ENCODE measurements at places on chromosomes 5 and 9.

DNA sequence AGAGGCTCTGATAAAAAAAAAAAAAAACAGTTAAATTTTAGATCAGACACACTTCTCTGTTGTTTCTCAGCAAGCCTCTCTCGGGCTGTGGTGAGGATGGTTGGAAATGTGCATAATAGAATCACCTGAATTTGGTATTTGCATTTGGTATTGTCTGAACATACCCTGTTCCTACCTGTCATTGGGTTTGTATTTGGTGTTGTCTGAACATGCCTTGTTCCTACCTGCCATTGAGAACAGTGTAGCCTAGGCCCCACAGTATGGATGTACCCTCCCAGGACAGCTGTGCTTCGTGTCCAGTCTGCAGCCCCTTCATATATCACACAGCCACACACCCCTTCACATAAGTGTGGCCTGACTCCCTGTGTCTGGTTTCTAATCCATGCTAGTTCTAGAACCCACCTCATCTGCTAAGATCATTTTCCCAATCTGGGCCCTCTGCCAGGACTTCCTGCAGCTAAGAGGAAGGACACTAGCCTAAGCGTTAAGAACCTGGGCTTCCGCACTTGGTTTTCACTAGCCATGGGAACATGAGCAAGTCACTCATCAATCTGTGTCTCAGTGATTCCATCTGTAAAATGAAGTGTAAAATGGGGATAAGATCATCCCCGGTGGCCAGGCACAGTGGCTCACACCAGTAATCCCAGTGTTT lies 49.2 kb downstream of the ITGA2 start:
- DNase-seq: no peak

DNA sequence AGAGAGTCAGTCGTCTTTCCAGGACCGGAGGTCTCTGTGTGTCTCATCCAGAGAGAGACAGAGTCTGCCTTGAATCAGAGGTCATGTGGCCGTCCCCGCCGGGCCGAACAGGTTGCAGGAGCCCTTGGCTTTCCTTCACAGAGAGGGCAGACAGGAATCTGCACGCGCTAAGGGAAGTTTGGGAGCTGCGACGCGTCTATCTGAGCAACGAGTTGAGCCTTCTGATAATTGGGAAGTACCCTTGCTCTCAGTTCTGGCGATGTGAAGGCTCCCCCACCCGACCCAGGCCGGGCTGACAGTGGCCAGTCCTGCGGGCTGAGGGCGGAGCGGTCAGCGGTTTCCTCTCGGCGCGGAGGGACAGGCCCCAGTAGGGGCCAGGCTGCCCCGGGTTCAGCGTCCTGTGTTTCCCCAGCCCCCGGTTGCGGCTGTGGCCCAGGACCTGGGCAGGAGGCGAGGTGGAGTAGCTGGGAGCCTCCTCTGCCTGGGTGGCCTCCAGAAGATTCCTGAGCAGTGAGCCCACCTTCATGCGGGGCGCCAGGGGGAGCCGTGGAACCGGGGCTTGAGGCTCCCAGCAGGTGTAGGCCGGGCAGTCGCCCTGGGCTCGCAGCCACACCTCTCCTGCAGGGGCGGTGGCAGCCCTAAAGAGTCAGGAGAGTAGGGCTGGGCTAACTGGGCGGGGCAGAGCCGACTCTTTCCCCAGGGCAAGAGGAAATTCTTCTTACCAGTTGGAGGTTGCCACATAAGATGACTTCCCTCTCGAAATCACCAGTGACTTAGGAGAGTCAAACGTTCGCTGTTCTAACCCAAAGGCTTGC lies 13.9 kb downstream of the NR2F1 start:
- no peak for DNase-seq

GRCh38 chr9:83656952-83657351 lies 34.0 kb downstream of the IDNK start:
- DNase-seq: no peak

DNA sequence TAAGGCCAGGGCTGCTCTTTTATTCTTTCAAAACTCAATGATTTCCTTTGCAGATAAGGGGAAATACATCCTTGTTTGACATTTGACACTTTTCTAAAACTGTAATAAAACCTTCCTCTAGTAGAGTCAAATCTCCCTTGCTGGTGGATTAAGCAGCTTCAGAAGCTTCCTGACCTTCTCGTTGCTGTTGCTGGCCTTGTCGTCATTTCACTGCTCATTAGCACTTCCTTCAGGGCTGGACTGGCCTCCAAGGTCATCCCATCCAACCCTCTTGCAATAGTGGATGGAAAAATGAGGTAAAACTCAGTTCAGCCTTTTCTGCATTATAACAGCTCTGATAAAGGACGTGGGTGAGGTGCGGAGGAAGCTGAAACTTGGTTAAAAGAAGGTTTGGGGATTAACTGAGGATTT lies 1.1 kb upstream of the ADAMTSL1 start:
- peak; percentile 77 for DNase-seq

GRCh38 chr5:53972314-53972713 lies 338.1 kb downstream of the ARL15 start:
- no peak for DNase-seq

GRCh38 chr9:32735476-32735875 lies 47.9 kb upstream of the TMEM215 start:
- no peak for DNase-seq

DNA sequence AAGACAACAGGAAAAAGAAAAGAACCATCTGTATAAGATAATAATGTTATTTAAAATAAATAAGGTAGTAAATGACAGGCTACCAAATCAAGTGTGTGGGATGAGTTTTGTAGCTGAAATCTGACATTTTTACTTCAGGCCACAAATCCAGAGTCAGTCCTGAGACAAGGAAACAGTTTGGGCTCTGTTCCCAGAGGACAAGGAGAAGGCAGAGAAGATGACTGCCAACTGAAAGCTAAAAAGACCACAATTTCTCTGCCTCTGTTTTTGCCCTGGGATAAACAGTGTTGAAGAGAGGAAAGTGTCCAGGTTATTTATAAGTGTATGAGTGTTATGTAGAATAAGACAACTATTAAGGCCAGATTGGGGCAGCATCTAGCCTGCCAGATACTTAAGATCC lies 180.5 kb downstream of the NFIB start:
- DNase-seq: no peak

DNA sequence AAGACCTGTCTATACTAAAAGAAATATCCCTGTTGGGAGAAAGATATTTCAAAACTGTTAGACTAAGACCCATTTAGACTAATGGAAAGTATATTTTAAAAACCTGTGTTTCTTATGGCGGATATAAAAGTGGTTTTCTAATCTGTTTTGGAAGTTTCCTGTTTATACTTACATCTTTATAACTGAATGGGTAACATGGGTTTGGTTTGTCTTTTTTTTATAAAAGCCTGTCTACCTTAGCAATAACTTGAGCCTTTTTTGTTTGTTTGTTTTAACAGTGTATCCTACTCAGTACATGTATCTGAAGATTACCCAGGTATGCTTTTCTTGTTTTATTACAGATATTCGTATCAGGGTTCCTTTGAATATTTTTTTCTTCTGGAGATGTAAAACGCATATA lies 83.4 kb downstream of the PARP8 start:
- DNase-seq: no peak

- peak; percentile 76 for DNase-seq
Measured at GRCh38 chr9:136711751-136712689, at the start of gene DIPK1B. DIPK1B (plus strand) TSS chr9:136712572; CDS start chr9:136712666, 94 bp downstream.

DNA sequence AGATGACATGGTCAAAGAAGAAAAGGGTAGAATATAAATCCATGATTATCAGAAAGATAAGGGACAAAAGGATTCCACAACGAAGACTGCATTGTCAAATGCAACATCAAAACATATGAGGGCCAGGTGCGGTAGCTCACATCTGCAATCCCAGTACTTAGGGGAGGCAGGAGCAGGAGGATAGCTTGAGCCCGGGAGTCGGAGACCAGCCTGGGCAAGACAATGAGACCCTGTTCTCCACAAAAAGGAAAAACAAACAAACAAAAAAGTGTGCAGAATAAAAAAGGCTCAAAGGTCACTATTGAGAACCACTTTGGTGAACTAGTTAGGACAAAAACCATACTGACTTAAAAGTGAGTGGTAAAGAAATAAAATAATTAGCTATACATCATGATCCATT lies 60.2 kb upstream of the NR5A1 start:
- no peak for DNase-seq

- no peak for DNase-seq
Measured at GRCh38 chr5:58974083-58974482, 391.2 kb downstream of the RAB3C start.

GRCh38 chr5:28398185-28398584 lies 1359.8 kb upstream of the CDH9 start:
- no peak for DNase-seq

DNA sequence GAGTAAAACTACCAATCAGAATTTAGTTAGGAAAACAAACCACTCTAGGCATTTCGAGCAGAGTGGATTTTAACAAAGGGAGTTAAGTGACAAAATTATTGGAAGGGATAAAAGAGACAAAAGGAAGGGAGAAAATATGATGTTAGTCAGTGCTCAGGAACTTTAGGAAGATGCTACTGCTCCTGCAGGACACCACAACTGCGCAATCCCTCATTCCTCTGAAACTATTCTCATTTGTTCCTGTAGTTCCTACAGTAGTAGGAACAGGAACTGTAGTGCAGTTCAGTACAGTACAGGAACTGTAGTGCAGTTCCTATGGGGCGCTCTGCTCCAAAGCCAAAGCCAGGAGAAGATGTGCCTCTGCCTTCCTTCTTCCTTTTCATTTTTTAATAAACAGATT lies 29.9 kb upstream of the MEGF10 start:
- no peak for DNase-seq

GRCh38 chr5:37916525-37916924 lies 76.7 kb upstream of the GDNF start:
- DNase-seq: no peak

- DNase-seq: no peak
Measured at GRCh38 chr5:81675420-81675819, 75.5 kb downstream of the SSBP2 start.

- DNase-seq: peak; percentile 7
Measured at GRCh38 chr9:107039542-107039941, 176.6 kb downstream of the ZNF462 start.

DNA sequence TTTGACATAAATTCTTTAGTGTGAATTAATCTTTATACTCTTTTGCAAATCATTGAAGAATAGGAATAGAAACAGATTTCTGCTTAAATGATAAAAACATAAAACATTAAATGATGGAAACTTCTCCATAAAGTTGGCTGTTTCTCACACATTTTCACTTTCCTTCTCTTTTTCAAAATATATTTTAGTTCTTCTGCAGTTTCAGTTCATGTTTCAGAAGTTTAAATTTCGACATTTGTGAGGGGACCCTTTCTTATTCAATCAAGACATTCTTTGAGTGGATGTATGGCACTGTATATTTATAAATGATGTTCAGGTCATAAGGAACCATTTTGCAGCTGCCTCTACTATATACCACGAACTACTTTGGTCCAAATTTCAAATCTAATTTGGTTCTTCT lies 34.6 kb downstream of the TNFAIP8 start:
- DNase-seq: no peak

GRCh38 chr9:107935931-107936330 lies 446.4 kb upstream of the KLF4 start:
- no peak for DNase-seq

DNA sequence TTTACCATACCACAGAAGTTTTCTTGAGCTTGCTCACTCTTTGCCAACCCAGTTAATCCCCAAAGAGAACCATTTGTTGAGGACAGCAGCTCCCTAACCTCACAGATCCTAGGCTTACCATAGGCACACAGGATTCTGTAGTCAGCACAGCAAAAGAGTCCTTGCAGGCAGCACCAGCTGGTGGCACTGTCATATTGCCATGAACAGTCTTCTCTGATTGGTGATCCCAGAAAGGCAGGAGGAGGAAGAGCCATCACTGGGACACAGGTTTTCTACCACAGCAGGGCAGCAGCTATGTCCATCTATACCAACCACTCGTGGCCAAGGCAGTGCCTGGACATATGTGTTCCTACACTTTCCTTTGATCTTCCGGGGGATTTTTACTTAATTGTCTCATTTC lies 297.1 kb upstream of the CD180 start:
- no peak for DNase-seq
